ENCODE measurements at places on chromosomes 5 and 9.

- no peak for DNase-seq
These were observed 28.1 kb downstream of the TMOD1 start for GRCh38 chr9:97529363-97530076.

GRCh38 chr9:88874391-88874790, 116.9 kb upstream of the S1PR3 start:
- DNase-seq = no peak

- DNase-seq = no peak
These were observed 35.5 kb downstream of the BICD2 start for GRCh38 chr9:92728831-92729734.

DNA sequence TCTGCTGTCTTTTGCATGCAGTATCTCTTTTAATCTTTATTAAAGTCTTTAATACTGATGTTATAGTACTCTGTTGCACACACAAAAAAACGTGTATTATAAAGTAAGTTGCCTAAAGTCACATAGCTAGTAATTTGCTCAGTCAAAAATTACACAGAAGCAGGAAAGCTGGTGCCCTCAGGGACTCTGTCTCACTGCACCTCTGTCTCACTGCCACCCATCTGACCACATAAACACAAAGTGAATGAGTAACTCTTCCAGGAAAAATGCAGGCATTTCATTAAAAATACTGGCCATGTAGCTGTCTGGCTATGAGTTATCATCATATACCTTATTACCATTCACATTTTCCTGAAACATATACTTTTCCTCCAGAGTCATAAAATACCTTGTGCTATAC, 591.7 kb downstream of the CSNK1G3 start:
- DNase-seq = no peak
